ENCODE measurements at places on chromosomes 16 and 17. TPM values are rescaled to one million over a fixed set of nuclear protein-coding genes. Genes with fewer than 3 reads are reported as not detected.
A peak's percentile ranks its signal among the peaks of the same experiment; 100 is the strongest.

The AGRP gene
- total RNA-seq = not detected

The FASN gene
- total RNA-seq = 464 TPM

The ELMO3 gene
- total RNA-seq = 48.0 TPM

The SLC52A1 gene
- 2.2 TPM for total RNA-seq

The RASL10B gene
- 2.5 TPM for total RNA-seq

The LYRM9 gene
- total RNA-seq = 35.4 TPM

The RNU2-1 gene
- total RNA-seq = not detected

The RRAD gene
- total RNA-seq = 12.1 TPM

The COG7 gene
- total RNA-seq = 23.4 TPM

DNA sequence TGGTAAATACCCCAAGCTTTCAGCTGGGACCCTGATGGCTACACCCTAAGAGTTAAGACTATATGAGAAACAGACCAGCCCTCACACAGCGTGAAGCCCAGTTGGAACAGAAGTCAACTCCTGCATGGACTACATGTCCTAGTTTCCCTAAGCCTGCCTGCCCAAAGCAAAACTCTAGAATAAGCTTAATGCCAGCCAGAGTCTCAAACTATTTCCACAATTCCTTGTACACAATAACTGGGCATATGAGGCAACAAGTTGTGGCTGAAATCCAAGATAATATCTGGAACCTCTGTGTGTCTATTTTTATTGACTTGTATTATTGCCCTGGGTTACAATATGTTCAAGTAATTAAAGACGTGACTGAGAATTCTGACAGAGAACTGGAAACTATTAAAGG lies 19.4 kb downstream of the MYH10 start:
- H3K4me1 ChIP-seq = peaks cover 6% of the 10 kb centered on the region
- H3K27ac ChIP-seq = peak overlapping the region; percentile 47
- no peaks in the 10 kb centered on the region for H3K27me3 ChIP-seq
- peak overlapping the region; percentile 11 for H3K4me3 ChIP-seq
- DNase-seq = no peak

DNA sequence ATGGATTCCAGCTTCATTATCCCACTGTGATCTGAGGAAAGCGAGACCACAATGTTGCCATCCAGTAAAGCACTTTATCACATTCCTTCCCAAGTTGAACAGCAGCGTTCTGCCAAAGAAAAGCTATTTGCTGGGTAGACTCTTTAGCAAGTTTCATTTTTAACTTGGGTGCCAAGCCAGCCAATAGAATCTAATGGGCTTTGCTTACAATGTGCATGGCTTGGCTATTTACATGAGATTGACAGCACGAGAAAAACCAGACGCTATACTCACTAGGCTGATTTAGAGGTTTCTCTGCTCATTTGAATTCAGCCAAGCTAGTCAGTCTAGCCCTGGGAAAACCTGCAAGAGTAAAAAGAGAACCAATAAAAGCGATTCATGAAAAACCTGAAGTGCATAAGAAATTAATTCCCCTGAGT lies 108.9 kb downstream of the CDH13 start:
- H3K4me3 ChIP-seq = no peak overlapping the region
- DNase-seq = no peak
- no peaks in the 10 kb centered on the region for H3K4me1 ChIP-seq
- no peaks in the 10 kb centered on the region for H3K36me3 ChIP-seq
- H3K27me3 ChIP-seq = no peaks in the 10 kb centered on the region
- H3K27ac ChIP-seq = no peak overlapping the region

DNA sequence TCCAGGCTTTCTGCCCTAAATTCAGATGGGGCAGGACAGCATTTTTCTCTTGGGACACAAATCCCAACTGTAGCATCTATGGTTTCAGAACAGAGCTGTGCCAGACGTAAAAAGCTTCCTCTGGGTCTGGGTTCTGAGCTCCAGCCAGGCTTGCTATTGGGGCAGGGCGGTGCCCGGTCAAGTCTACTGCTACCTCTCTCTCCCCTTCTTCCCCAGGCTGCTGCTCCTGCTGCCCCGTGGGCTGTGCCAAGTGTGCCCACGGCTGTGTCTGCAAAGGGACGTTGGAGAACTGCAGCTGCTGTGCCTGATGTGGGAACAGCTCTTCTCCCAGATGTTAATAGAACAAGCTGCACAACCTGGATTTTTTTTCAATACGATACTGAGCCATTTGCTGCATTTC lies 1.1 kb downstream of the MT1M start:
- peaks cover 38% of the 10 kb centered on the region for H3K4me1 ChIP-seq
- H3K36me3 ChIP-seq = no peaks in the 10 kb centered on the region
- H3K27me3 ChIP-seq = peaks cover 29% of the 10 kb centered on the region
- DNase-seq = no peak

GRCh38 chr16:578232-578869 lies 8.6 kb downstream of the PIGQ start:
- no peaks in the 10 kb centered on the region for H3K27me3 ChIP-seq
- DNase-seq = no peak
- peaks cover 42% of the 10 kb centered on the region for H3K36me3 ChIP-seq
- no peak overlapping the region for H3K27ac ChIP-seq
- H3K4me3 ChIP-seq = no peak overlapping the region

DNA sequence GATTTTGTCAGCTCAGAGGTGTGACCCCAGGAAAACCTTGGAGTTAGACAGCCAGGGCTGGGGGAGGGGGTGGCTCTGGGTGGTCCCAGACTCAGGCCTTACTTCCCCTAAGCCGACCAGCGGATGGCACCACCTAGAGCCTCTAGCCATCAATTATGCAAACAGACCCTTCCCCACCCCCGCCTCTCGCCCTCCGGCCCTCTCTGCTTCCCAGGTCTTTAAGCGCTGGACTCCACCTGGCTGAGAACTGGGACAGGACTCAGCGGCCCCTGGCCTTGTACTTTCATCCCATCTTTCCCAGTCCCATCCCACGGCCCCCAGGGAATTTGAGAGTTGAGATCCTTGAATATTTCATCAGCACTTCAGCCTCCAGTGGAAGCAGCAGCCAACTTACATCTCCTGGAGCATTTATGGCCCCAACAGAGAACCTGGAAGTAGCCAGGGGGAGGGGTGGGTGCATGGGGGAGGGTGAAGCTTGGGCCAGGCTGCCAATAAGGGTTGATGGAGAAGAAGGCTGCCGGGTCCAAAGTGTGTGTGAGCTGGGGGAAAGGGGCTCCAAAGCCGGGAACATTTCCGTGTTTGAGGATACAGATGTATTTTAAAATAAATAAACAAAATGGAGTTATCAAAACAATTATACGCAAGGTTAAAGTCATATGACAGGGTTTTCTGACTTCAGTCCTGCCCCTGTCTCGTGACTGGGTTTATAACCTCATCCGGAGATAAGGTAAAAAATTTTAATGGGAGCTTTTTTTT lies 7.5 kb upstream of the JUP start:
- peaks cover 58% of the 10 kb centered on the region for H3K4me1 ChIP-seq
- H3K27me3 ChIP-seq = no peaks in the 10 kb centered on the region
- peak overlapping the region; percentile 31 for H3K4me3 ChIP-seq
- no peaks in the 10 kb centered on the region for H3K36me3 ChIP-seq

GRCh38 chr17:82781894-82782274 lies 30.0 kb downstream of the TBCD start:
- no peaks in the 10 kb centered on the region for H3K27me3 ChIP-seq
- H3K27ac ChIP-seq = no peak overlapping the region
- DNase-seq = peak; percentile 90
- H3K4me1 ChIP-seq = peaks cover 17% of the 10 kb centered on the region
- H3K36me3 ChIP-seq = peaks cover 24% of the 10 kb centered on the region
- H3K4me3 ChIP-seq = no peak overlapping the region

DNA sequence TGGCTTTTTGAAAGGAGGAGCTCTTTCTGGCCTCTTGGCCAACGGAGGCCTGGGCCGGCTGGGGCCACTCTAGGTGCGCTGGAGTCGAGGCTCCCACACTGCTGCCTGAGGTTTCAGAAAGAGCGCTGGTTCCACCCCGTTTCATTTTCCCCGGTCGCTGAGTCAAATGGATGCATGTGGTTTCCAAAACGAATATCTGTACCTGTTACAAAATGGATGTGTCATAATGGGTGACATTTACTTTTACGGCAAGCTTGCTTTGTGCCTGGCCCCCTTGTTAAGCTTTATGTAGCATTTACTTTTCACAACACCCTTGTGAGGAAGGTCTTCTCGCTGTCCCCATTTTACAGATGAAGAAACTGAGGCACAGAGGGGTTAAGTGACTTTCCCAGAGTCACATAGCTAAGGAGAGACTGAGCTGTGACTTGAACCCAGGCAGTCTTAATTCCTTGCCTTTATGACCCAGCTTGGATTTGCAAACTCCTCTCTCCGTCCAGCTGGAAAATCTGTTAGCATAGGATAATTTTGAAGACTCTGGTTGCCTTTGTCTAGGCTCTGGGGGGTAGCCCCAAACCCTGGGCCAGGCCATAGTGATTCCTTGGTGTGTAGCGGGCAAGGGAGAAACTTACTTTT lies 10.6 kb downstream of the KSR1 start:
- H3K36me3 ChIP-seq = no peaks in the 10 kb centered on the region
- no peaks in the 10 kb centered on the region for H3K27me3 ChIP-seq
- DNase-seq = no peak
- no peak overlapping the region for H3K4me3 ChIP-seq

GRCh38 chr16:82867485-82867884 lies 240.7 kb downstream of the CDH13 start:
- H3K27me3 ChIP-seq = no peaks in the 10 kb centered on the region
- H3K27ac ChIP-seq = no peak overlapping the region
- H3K4me3 ChIP-seq = no peak overlapping the region
- peaks cover 3% of the 10 kb centered on the region for H3K36me3 ChIP-seq
- peaks cover 2% of the 10 kb centered on the region for H3K4me1 ChIP-seq

DNA sequence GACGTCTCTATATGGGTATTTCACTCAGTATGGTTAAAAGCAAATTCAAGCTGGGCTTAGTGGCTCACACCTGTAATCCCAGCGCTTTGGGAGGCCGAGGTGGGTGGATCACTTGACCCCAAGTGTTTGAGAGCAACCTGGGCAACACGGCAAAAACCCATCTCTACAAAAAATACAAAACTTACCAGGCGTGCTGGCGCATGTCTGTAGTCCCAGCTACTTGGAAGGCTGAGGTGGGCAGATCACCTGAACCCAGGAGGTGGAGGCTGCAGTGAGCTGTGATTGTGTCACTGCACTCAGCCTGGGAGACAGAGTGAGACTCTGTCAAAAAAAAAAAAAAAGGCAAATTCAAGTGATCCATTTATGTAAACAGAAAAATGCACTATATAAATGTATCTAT lies 1.3 kb upstream of the TNFRSF17 start:
- no peaks in the 10 kb centered on the region for H3K27me3 ChIP-seq
- H3K4me3 ChIP-seq = no peak overlapping the region
- no peaks in the 10 kb centered on the region for H3K4me1 ChIP-seq
- no peaks in the 10 kb centered on the region for H3K36me3 ChIP-seq
- H3K27ac ChIP-seq = no peak overlapping the region
- DNase-seq = no peak

DNA sequence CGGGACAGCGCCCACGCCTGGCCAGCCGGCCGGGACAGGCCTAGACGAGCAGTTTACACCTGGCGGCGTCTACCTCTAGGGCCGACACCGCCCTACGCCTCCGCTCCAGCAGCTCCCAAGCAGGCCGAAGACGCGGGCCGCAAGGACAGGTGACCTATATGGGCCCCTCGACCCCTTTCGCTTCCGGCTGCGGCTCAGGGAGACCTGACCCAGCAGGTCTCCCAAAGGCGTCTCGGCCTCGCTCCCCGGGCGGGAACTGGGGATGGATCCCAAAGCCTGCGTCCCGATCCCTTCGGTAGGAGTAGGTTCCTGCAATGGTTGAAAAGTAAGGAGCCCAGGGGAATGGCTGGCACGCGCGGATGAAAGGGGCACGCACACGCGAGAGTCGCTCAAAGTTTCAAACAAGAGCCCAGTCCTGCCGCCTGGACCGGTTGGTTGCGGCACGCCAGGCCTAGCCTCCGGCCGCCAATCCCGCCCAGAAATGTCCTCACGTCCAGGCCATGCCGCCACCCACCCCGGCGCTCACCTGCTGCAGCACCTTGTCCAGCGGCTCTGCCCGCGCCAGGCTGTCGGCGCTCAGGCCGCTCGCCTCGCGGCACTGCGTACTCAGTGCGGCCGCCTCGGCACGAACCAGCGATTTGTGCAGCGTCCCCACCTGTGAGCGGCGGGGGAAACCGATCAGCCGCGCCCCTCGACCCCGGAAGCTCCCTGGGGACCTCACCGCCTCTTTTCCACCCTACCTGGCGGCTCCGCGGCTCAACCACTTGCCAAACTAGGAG lies 630 bp downstream of the ESRP2 start:
- H3K4me1 ChIP-seq = peaks cover 61% of the 10 kb centered on the region
- no peaks in the 10 kb centered on the region for H3K27me3 ChIP-seq
- DNase-seq = peak; percentile 82
- H3K36me3 ChIP-seq = peaks cover 19% of the 10 kb centered on the region

GRCh38 chr17:81064678-81065475 lies 29.9 kb downstream of the BAIAP2 start:
- H3K36me3 ChIP-seq = peaks cover 21% of the 10 kb centered on the region
- H3K27ac ChIP-seq = peak overlapping the region; percentile 67
- no peak for DNase-seq
- H3K4me1 ChIP-seq = peaks cover 77% of the 10 kb centered on the region
- no peaks in the 10 kb centered on the region for H3K27me3 ChIP-seq
- peak overlapping the region; percentile 16 for H3K4me3 ChIP-seq

GRCh38 chr16:72934636-72935403 lies 113.1 kb downstream of the ZFHX3 start:
- DNase-seq = no peak
- H3K27me3 ChIP-seq = no peaks in the 10 kb centered on the region
- H3K36me3 ChIP-seq = no peaks in the 10 kb centered on the region
- peaks cover 60% of the 10 kb centered on the region for H3K4me1 ChIP-seq

- H3K27ac ChIP-seq = no peak overlapping the region
- no peaks in the 10 kb centered on the region for H3K36me3 ChIP-seq
- no peak overlapping the region for H3K4me3 ChIP-seq
- no peak for DNase-seq
Observed at GRCh38 chr16:11439790-11440656, 94.8 kb downstream of the RMI2 start.

GRCh38 chr16:8929086-8929748 lies 34.5 kb downstream of the USP7 start:
- H3K36me3 ChIP-seq = peaks cover 24% of the 10 kb centered on the region
- DNase-seq = no peak
- no peak overlapping the region for H3K27ac ChIP-seq
- peaks cover 15% of the 10 kb centered on the region for H3K4me1 ChIP-seq
- H3K4me3 ChIP-seq = no peak overlapping the region
- H3K27me3 ChIP-seq = no peaks in the 10 kb centered on the region

DNA sequence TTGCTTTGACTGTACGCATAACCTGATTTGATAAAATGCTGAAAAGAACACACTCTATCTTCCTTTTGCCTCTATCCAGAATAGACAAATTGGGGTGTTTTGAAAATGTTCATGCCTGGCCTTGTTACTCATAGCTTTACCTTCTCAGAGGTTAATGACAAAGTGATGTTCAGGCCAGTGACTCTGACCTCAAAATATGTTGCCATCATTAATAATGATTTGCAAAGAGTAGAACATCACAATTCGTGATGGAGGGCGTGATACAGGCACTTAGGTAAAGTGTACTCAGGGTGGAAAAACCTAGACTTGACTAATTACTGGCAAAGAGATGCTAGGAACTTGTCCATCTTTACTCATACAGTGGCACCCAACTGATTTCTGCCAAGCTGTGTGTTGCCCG lies 656.6 kb upstream of the SOX9 start:
- H3K4me3 ChIP-seq = no peak overlapping the region
- no peak for DNase-seq
- H3K27me3 ChIP-seq = no peaks in the 10 kb centered on the region
- no peak overlapping the region for H3K27ac ChIP-seq

Data from suprapubic skin (tissue), 4 donors.